A549 treated with ZK216348 at 1 μM for 4 hours (cell line): ENCODE measurements at places on chromosomes 1 and 21. TPM values are rescaled to one million over a fixed set of nuclear protein-coding genes. Genes with fewer than 3 reads are reported as not detected.

The PTGER3 gene
- total RNA-seq: not detected in 5 replicates

The OPRD1 gene
- 0.02 to 0.08 TPM (median 0.03 TPM) in 5 replicates for total RNA-seq

The SPRR1A gene
- total RNA-seq: not detected in 5 replicates

The RNF223 gene
- 0.16 to 0.67 TPM (median 0.27 TPM) in 5 replicates for total RNA-seq

The CR1 gene
- total RNA-seq: not detected in 5 replicates

The ZNF648 gene
- total RNA-seq: not detected in 5 replicates

The UTS2 gene
- not detected in 5 replicates for total RNA-seq

The ALG6 gene
- 3.3 to 6.9 TPM (median 6.3 TPM) in 5 replicates for total RNA-seq

The CRYZ gene
- 64.0 to 80.6 TPM (median 65.2 TPM) in 5 replicates for total RNA-seq

The COA7 gene
- total RNA-seq: 17.4 to 23.8 TPM (median 21.7 TPM) in 5 replicates

The VSIG8 gene
- not detected in 5 replicates for total RNA-seq
